Fibroblast of skin of scalp (primary cell): ENCODE measurements at places on chromosomes 2 and 18.

- DNase-seq, result peak; percentile 34
Observed at GRCh38 chr18:62186499-62186773, 420 bp downstream of the PIGN start.

DNA sequence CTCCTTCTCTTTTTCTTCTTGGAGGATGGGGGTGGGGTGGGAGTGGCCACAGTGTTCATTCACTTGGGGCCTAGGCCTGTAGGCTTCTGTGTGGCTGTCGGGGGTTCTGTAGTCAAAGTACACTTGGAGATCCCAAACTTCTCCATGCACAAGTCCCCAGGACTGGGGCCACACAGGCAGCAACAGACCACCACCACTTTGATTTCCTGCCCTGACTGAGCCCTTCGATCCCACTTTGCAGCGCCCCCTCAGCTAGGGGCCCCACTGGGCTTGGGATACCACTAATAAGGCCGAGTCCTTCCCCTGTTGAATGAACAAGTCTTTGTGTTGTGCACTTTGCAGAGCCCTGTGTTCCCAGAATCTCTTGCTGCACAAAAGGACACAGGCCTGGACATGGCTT is 5.5 kb upstream of the TEX51 start:
- DNase-seq, result no peak

DNA sequence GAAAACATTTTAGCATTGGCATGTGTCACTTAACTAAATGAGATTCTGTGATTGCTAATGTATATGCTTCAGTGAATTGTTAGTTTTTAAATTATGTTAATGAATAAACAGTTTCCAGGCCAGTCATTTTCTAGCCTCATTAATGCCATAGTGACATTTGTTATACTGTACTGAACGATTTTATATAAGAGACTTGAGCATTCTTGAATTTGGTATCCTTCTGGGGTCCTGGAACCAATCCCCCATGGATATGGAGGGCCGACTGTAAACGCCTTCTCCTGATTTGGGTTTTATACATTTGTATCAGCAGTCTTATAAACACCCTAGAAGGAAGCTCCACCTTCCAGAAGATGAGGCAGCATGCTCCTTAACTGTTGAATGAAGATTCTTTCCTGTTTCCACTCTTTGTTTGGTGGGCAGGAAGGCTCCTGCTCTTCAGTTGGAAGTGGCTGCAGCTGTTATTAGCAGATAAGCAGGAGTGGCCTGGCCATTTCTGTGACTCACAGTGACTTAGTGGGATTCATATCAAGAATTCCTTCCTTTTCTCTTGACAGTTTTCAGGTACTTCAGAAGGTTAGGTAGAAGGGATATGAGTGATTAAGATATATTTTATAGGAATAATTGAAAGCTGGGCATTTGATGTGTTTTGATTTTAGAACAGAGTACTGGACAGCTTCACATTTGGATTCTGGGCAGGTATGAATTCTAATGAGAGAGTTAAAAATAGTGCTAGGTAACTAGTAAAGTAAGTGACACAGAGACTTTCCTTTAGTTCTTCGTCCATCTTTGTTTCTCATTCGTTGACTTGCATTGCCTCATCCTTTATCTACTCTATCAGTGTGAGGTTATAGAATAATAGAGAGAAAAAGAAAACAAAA is 124.9 kb downstream of the PLCL1 start:
- no peak for DNase-seq

DNA sequence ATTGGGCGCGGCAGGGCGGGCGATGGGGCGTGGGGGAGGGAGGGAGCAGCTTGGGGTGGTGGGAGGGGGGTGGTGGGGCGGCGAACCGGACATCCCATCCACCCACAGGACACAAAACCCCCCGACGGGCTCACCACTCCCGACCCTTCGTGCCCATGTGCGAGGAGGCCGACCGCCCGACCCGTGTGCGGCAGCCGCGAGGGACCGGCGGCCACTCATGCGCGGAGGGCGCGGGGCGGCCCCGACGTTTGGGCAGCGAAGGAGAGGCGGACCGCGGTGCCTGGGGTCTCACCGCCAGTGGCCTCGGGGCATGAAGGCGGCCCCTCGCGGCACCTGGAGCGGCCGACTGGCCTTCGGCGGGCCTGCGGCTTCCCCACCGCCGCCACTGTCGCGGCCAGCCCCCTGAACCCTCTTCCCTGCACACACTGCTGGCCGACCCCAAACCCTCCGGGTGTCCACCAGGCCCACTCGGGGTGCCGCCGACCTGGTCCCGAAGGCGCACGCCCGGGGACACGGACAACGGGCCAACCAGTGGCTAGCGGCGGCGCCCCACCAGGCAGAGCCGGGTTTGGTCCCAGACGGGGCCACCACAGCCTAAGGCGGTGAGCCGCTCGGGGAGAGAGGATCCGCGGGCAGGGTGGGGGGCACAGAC is 94.6 kb upstream of the ANKRD30BL start:
- no peak for DNase-seq

DNA sequence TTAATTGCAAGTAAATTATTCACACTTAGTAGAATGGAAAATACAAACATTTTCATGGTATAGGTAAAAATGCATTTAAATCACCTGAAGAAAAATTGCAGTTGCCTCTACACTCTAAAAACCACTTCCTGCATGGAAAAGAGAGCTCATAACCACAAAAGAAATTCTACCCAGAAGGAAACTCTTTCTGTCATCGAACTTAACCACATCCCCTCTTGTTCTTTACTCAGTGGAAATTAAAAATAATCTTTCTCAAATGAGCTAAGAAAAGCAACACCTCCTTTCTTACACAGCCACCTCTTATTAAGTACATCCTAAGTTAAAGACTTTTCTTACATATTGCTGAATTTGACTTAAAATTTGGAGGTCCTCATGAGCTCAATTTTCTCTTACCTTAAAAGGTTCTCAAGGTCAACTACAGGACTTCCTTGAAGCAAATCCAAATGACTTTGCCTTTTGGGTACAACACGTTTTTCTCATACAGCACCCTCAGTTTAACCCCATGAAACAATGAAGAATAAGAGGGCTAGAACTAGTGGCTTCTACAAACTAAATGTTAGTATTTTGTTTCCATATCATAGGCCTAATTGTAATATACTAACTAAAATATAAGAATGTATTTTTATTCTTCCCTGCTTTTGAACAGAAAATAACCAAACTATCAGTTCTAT is 109.1 kb upstream of the CRIM1 start:
- DNase-seq, result no peak

- DNase-seq, result peak; percentile 78
Observed at GRCh38 chr18:13500869-13501542, 225.4 kb downstream of the FAM210A start.

DNA sequence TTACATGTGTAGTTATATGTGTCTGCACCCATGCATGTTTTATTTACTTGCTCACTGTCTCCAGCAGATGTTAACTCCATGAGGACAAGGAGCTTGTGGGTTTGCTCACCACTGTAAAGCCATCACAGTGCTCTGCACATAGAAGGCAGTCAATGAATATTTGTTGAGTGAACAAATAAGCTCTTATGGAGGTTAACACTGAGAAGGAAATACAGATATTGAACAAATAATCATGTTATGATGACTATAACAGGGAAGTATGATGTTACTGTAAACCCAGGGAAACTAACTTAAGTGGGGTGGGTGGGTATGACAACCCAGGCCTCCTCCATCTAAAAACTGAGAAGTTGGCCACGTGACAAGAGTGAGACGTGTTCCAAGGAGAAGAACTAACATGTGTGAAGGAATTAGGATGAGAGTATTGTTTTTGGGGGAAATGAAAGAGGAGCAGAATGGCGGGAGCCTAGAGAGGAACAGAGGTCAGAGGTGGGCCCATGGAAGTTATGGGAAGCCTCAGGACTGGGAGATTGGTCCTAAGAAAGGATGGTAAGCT is 6.0 kb upstream of the FAM117B start:
- no peak for DNase-seq

DNA sequence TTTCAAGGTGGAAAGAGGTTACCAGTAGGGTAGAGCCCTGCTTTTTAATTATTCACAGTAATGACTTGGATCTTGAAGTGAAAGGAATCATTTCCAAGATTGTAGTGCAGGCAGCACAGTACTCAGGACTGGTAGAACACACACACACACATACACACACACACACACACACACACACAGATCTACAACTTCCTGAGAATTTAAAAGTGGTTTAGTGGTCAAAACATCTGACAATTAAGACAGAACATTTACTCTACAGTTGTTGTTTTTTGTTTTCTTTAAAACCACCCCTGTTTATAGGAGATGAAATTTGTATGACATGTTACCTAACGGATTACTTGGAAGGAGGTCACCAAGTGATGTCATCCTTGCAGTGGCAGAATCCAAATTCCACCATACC is 146.7 kb upstream of the VRK2 start:
- no peak for DNase-seq

DNA sequence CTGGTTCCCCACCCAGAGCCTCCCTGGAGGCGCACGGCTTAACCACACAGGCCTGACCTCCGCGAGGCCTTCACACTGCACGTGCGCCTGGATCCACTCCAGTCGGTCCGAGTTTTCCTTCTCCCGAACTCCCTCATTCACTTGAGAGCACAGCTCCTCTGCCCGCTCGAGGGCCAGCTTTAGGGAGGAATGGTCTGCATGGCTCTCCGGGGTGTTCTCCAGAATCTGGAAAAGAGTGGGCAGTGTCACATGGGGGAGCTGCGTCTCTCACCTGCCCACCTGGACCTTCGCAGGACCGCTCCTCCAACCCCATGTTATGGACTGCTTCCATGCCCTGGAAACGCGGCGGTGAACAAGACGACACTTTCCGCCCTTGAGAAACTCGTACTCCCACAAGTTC is 35.9 kb downstream of the FAM228A start:
- no peak for DNase-seq

- DNase-seq, result peak; percentile 80
Observed at GRCh38 chr18:23515911-23516546, 12.7 kb downstream of the RMC1 start.

DNA sequence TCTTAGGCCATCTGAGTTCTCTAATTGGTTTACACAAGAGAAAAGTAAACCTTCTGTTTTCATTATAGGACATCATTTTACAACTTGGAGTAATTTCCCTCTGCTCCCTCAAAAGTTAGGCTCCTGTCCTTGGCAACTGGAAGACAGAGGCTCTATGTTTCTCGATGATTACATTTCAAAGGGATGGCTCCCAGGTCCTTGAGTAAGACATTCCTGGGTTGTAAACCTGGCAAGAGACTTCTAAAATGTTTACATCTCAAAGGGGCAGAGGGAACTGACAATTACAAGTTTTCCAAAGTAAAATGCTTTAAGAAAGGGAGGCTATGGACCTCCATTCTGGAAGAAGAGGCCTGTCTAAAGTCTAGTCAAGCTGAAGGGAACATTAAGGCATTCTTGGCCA is 268.3 kb upstream of the REG3G start:
- no peak for DNase-seq

- no peak for DNase-seq
Observed at GRCh38 chr2:213627054-213627710, 342.9 kb downstream of the SPAG16 start.

DNA sequence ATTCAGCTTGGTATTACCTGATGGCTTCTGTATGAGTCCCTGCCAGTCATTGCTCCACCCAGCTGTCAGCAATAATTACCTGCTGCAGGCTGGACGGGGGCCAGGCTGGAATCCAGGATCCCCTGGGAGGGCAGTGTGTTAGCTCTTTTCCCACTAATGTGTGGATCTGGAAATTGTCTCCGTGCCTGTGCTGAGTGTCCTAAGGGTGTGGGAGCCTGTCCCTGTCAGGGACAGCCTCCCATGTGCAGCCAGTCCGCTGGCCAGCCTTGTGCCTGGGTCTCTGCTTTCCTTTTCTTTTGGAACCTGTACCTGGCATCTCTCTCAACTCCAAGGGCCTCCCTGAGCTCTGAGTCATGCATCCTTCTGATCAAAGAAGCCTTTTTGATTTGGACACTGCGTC is 107.2 kb upstream of the SPRED2 start:
- no peak for DNase-seq

GRCh38 chr2:147501968-147502367 is 342.9 kb upstream of the ACVR2A start:
- no peak for DNase-seq

GRCh38 chr2:105610576-105611332 is 134.0 kb upstream of the NCK2 start:
- no peak for DNase-seq

DNA sequence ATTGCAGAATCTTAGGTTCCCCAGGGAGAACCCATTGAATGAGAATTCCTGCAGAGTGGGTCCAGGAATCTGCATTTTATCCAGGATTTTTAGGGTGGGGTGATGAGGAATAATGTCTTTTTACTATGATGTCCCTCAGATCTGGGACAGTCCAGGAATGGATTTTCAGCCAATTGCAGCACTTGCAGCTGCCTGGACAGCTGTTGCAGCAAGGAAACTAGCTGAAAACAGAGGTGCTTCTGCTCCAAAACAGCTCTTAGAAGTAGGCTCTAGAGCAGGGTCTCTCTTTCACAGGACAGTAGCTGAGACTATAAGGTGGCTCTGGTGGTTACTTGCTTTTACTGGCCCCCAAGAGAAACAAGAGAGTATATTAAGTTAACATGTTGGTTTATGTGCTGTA is 9.1 kb downstream of the GLI2 start:
- DNase-seq, result no peak

DNA sequence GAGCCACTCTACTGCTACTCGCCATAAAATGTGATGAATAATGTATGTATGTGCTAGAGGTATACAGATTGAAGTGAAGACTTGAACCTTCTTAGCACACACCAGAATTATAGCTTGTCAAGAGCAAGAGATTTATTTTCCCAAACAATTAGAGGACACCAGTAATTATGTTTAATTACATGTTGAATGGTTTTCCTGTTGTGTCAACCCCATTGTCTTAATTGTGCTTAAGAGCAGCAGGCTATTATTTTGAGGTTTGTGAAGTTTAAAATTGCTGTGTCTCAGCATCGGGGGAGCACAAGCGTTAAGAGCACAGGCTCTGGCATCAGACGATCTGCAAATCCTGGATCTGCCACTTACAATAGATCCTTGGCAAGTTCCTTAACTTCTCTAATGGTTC is 29.0 kb downstream of the KIF5C start:
- DNase-seq, result no peak

- DNase-seq, result no peak
Observed at GRCh38 chr2:217599906-217600305, 402.9 kb downstream of the TNS1 start.

DNA sequence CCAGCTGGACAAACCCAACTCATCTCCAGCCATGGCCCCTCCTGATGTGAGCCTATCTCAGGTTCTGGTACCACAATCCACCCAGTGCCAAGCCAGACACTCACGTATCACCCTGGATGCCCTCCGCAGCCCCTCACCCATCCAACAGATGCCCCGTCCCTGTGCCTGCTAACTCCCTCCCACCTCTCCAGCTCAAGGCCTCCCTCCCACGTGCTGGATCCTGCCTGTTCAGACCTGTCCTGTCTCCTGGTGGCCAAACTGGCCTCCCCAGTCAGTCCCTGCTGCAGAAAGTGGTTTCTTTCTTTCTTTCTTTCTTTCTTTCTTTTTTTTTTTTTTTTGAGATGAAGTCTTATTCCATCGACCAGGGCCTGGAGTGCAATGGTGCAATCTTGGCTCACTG is 86.2 kb downstream of the RRM2 start:
- no peak for DNase-seq

DNA sequence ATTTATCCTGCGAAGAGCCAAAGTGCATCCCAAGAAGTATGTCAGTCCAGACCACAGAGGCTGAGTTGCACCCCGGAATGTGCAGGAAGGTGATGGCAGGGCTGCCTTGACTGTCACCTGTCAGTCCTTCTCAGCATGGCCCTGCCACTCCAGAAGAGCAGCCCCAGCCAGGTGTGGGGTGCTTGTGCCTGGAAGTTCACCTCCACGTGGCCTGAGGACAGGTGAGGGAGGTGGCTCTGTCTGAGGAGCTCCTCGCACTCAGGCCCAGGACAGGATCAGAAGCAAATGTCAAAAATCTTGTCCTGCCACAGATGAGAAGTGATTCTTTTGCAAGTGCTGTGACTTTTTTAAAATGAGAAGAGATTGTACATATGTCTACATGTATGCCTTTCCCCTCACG is 31.4 kb upstream of the B3GNT7 start:
- DNase-seq, result no peak
